Activated T-helper 2 cell treated with anti-CD3 and anti-CD28 coated beads, Interferon-gamma antibody, Interleukin-2, Interleukin-4, amounts not matched to agents 10 μg/mL and 5 μg/mL and 100 μg/mL, durations not matched to agents 14 hours and 24 hours and 36 hours (primary cell): ENCODE measurements at places on chromosomes 2 and 18.

DNA sequence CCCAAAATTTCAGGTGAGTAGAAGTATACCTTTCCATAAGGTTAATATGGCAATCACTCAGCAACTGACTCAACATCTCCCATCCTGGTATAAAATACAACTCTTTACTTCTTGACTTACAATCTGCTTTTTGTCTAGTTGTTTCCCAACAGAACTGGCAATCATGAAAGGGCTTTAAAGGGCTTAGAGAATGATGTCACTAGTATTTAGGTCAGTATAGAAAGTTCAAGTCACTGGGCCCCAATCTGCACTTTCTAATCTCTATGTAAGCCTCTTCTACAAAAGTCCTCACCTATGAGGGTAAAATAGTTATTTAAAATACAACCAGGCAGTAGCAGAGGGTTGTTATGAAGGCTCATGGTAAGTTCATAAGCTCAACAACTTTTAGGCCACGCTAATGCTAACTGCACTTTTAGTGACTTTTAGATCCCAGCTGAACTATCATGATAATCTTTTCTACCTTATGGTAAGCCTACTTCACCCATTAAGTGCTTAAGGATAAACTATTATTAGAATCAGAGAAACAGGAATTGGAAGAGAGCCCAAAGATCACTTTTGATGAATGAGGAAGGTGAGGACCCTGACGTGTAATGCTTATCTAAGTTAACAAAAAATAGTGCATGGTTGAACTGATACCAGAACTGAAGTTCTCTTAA lies 79.6 kb downstream of the GORASP2 start:
- H3K4me1 ChIP-seq, result peaks cover 20% of the 10 kb centered on the region
- peaks cover 66% of the 10 kb centered on the region for H3K36me3 ChIP-seq
- H3K27me3 ChIP-seq, result no peaks in the 10 kb centered on the region

GRCh38 chr18:6719910-6720683 lies 9.4 kb upstream of the ARHGAP28 start:
- H3K4me3 ChIP-seq, result no peak overlapping the region
- H3K27me3 ChIP-seq, result no peaks in the 10 kb centered on the region
- no peak for DNase-seq
- H3K36me3 ChIP-seq, result no peaks in the 10 kb centered on the region
- H3K4me1 ChIP-seq, result no peaks in the 10 kb centered on the region

- peaks cover 64% of the 10 kb centered on the region for H3K4me1 ChIP-seq
- no peak overlapping the region for H3K4me3 ChIP-seq
- H3K36me3 ChIP-seq, result peaks cover 32% of the 10 kb centered on the region
Observed at GRCh38 chr2:239220981-239221396, 179.8 kb downstream of the HDAC4 start.

GRCh38 chr18:3773303-3773702 lies 323.3 kb downstream of the TGIF1 start:
- H3K36me3 ChIP-seq, result no peaks in the 10 kb centered on the region
- H3K4me1 ChIP-seq, result peaks cover 6% of the 10 kb centered on the region
- DNase-seq, result no peak
- no peak overlapping the region for H3K4me3 ChIP-seq
- no peak overlapping the region for H3K27ac ChIP-seq

GRCh38 chr2:17958466-17959092 lies 80.1 kb downstream of the KCNS3 start:
- no peaks in the 10 kb centered on the region for H3K4me1 ChIP-seq
- H3K27me3 ChIP-seq, result no peaks in the 10 kb centered on the region
- H3K4me3 ChIP-seq, result no peak overlapping the region
- no peak for DNase-seq
- H3K36me3 ChIP-seq, result no peaks in the 10 kb centered on the region

DNA sequence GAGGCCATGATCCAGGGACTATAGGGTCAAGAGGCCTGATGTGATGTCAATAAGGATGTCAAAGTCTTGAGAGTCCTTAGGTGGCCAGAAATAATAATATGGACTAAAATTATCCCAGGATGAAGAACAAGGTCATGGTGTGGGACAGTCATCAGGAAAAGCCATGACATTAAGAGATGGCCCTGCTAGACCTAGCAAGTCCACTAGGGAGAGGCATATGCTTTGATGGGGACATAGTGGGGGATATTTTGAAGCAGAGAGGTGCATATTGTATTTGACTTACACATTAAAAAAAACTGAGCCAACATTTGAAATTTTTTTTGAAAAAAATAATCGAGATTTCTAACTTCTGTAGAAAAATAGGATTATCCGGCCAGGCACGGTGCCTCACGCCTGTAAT lies 53.3 kb upstream of the CXCR4 start:
- no peak for DNase-seq
- H3K27me3 ChIP-seq, result peaks cover 2% of the 10 kb centered on the region
- no peak overlapping the region for H3K4me3 ChIP-seq
- H3K27ac ChIP-seq, result no peak overlapping the region
- peaks cover 6% of the 10 kb centered on the region for H3K4me1 ChIP-seq
